ENCODE measurements at places on chromosomes 6 and 20.

DNA sequence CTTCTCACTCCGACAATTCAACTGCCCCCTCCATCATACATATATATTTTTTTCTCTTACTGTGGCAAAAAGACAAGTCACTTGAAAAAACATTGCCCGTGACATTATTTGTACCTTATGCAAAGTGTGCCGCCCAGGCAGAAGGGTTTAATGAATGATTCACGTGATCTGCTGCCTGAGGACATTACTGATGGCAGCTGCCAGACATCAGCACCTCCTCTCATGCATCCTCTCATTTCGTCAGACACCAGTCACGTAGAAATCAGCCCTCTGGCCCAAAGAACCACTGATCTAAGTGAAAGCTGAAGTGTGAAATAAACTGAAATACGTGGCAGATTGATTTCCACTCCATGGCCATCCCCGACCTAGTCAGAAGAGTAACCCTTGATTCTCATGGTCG, 218.8 kb upstream of the PDE10A start:
- DNase-seq, result no peak

- DNase-seq, result no peak
Observed at GRCh38 chr20:57230247-57230646, 36.2 kb downstream of the BMP7 start.

DNA sequence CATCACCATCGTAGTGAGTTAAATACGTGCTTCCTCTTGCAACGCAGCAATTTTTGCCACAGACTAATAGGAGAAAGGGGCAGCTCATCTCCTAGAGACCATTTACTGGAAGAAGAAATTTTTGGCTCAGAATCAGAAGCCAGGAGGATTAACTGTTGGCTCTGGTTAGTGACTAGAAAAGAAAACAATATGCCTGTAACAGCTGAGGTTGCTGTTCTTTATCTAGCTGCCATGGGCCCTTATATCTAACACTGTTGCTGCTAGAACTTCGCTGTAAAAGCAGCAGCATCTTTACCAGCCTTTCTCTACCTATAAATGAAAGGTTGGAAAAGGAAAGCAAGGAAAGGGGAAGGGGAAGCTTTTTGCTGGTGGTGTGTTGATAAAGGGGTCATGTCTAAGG, 65.9 kb downstream of the FAM135A start:
- DNase-seq, result no peak

DNA sequence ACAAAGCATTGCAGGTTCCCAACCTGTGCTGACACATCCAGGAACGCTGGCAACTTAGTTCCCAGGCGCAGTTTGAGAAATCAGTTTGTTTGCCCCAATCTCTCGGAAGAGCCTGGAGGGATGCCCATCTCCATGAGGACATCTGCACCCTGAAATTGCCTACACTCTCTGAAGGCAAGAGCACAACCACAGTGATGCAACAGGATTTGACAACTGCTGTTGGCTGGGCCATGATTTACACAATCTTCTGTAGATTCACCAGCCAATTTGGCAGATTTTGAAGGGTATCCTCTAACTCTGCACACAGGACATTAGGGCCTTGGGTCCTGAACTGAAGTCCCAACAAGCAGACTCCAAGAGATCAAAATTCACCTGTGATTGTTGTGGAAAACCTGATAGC, 3.4 kb downstream of the APMAP start:
- DNase-seq, result no peak

GRCh38 chr20:21147593-21147992, 21.7 kb downstream of the KIZ start:
- DNase-seq, result no peak

- DNase-seq, result no peak
Observed at GRCh38 chr6:152600022-152600421, 37.1 kb downstream of the SYNE1 start.

GRCh38 chr6:119330520-119331113, 18.9 kb downstream of the MAN1A1 start:
- DNase-seq, result no peak

GRCh38 chr6:100182313-100182712, 188.3 kb upstream of the MCHR2 start:
- no peak for DNase-seq

- peak; percentile 85 for DNase-seq
Observed at GRCh38 chr6:33914645-33915044, 110.8 kb upstream of the MLN start.

GRCh38 chr6:148406579-148407371, 64.1 kb downstream of the SASH1 start:
- no peak for DNase-seq

DNA sequence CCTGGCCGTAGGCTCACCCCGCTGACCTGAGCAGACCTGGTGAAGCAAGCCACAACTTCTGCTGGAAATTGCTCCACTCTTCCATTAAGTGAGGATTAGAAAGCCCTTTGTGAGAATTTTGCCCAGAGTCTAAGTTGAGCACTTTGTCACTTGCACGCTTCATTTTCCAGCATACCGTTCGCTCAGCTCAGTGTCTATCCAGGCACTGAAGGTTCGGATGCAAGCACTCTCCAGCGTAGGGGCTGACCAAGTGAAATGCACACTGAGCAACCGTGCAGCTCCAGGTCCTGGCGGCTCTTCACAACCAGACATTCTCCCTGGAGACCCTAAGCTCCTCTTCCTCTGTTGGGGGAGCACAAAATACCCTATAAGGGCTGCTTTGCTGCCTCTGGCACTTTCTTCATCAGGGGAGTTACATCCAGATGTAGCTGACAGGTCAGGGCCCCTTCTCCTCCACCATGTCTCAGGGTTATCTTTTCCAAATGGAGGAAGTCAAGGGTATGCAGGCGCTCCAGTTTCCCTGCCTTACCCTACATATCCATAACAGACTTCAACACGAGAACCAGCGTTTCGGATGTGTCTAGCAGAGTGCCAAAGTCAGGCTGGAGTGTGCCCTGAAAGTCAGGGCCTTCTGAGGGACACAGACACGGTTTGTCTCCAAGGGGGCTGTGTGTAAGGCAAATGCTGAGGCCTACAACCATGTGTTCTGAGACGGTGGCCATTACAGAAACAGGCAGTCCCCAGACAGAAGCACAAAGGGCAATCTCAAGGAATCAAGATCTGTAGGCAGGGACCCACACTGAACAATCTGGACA, 146.7 kb upstream of the AFDN start:
- no peak for DNase-seq

DNA sequence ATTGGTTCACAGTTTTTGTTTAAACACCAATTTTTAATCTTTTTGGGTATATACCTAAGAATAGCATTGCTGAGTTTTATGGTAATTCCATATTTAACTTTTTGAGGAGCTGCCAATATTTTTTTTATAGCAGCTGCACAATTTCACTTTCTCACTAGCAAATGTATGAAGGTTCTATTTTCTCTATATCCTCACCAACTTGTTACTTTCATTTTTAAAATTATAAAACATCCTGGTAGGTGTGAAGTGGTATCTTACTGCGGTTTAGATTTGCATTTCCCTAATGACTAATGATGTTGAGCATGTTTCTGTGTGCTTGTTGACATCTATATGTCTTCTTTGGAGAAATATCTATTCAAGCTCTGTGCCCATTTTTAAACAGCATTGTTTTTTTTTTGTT, 452.1 kb downstream of the GRIK2 start:
- DNase-seq, result no peak

GRCh38 chr6:132131758-132132157, 180.6 kb upstream of the CCN2 start:
- DNase-seq, result peak; percentile 82

DNA sequence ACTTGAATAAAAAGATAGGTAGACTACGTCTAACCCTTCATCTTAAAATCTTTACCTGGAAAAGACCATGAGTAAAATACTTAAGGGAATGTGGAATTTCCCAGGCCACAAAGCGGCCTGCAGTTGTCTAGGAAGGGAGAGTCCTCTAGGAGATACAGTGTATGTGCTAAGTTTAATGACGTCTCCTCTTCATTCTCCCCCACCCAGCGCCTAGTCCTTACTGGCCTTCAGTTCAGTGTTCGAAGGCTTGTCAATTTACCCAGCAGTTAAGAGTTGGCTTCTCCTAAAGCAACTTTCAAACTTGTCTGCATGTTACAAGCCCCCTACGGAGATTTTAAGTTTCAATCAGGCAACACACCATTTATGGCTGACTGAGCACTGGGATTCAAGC, 35.2 kb downstream of the HFE start:
- DNase-seq, result no peak

- DNase-seq, result no peak
Observed at GRCh38 chr20:17662333-17663039, 19.6 kb downstream of the RRBP1 start.

- DNase-seq, result no peak
Observed at GRCh38 chr6:30820193-30820592, 64.1 kb upstream of the DDR1 start.

DNA sequence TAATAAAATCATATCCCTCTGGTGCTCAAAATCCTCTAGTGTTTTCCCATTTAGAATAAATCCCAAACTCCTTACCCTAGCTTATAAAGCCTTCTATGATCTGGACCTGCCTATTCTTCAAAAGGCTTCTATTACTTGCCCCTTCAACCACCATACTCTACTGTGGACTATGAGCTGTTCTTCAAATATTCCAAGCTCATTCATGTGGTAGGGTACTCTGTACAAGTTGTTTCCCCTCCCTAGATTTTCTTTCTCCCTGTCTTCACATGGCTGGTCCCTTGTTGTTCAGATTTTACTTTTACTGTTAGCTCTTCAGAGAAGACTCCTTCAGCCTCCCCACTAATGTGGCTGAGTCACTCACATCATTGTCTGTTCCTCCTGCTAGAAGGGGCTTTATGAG, 193.2 kb downstream of the OGFRL1 start:
- DNase-seq, result no peak

DNA sequence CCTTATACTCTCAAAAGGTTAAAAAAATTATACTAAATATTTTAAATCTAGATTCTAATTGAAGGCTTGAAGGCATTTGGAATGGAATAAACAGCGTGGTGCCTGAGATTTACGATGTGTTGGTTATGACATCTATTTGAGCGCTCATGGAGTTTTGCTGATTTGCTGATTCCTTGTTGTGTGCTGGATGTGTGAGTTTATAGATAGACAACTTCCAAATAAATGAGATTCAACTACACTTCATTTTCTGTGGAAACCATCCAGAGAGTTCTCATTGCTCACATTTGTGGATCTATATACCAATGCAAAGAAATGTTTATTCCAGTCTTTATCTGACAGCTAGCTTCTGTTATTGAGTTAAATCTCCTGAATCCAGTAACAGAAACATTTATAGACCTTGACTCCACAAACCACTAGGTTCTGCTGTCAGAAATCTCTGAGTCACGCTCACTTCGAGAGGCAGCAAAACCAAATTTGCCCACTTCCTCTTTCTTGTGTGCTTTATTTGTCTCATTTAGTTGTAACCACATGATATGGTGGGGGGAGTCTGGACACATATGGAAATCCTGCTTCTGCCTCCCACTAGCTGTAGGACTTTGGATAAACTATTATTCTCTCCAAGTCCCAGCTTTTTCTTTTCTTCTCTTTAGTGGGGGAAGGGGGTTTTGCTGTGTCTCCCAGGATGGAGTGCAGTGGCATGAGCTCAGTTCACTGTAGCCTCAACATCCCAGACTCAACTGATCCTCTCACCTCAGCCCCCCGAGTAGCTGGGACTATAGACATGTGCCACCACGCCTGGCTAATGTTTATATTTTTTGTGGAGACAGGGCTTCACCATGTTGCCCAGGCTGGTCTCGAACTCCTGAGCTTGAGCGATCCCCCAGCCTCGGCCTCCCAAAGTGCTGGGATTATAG, 54.5 kb downstream of the IPCEF1 start:
- DNase-seq, result peak; percentile 98

DNA sequence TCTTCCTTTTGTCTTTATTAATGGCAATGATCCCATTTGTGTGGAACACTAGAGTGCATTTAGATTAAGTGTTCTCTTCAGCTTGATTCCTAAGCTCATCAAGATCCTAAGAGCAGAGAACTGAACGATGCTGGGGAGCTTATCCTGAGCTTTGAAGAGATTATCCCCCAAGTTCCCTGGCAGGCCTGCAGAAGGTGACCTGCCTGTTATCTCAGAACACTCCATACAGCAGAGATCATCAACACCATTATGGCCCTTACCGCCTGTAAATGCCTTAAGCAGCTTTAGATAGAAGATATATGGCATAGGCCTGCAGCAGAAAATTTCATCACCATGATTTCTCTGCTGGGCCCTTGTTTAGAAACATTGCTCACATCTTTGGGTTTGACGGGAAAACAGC, 779.9 kb upstream of the MAP3K7 start:
- DNase-seq, result no peak

DNA sequence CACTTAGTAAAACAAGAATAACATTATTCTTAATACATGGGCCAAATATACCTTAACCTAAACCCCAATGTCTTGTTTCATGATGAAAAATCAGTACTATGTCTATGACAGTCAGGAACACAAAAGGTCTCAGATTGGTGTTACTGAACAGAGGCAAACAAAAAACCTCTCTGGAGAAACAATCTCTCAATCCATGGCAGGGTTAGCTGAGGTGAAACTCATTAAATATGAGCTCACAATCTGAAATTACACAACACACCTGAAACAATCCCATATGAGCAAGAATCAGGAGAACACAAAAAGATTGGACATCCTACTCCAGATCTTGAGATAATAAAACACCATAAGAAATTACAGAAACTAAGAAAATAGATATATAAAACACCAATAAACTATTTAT, 6.5 kb upstream of the SLC17A4 start:
- no peak for DNase-seq

GRCh38 chr6:153568628-153569027, 437.5 kb upstream of the RGS17 start:
- DNase-seq, result no peak

DNA sequence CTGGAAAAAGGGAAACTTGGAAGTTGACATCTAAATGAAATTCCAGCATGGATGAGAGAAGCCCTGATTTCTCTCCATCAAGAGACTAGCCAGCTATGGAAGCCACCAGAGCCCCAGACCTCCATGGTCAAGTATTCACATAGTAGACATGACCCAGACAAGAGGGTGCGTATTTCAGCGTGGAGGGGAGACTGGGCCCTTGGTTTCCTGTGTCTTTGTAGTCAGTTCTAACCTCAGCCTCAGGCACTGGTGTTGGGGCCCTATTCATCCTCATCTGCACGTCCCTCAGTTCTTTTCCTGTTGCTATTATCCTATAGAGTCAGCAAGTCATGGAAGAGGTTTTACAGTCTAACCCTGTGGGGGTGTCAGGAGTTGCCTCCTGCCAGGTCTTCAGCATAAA, 12.5 kb downstream of the GNL1 start:
- DNase-seq, result no peak

GRCh38 chr20:10511509-10512251, 76.6 kb downstream of the SLX4IP start:
- peak; percentile 92 for DNase-seq

- DNase-seq, result peak; percentile 57
Observed at GRCh38 chr6:56851541-56852259, 103.2 kb upstream of the BEND6 start.

GRCh38 chr6:98977671-98978292, 30.0 kb upstream of the FBXL4 start:
- no peak for DNase-seq

GRCh38 chr6:72941751-72942150, 283.5 kb downstream of the KHDC1L start:
- no peak for DNase-seq

GRCh38 chr6:10140824-10141223, 274.1 kb downstream of the TFAP2A start:
- DNase-seq, result no peak

GRCh38 chr20:49122920-49123319, 65.2 kb downstream of the STAU1 start:
- DNase-seq, result no peak

All from Kasumi-1 (cell line).